Left lung (tissue), 14 donors: ENCODE measurements at places on chromosomes 4 and X. TPM values are rescaled to one million over a fixed set of nuclear protein-coding genes. Genes with fewer than 3 reads are reported as not detected.

- no peak for DNase-seq
Measured at GRCh38 chr4:163592212-163592611, 97.7 kb downstream of the TMA16 start.

GRCh38 chr4:78119698-78120097 lies 62.6 kb downstream of the FRAS1 start:
- DNase-seq, result no peak

DNA sequence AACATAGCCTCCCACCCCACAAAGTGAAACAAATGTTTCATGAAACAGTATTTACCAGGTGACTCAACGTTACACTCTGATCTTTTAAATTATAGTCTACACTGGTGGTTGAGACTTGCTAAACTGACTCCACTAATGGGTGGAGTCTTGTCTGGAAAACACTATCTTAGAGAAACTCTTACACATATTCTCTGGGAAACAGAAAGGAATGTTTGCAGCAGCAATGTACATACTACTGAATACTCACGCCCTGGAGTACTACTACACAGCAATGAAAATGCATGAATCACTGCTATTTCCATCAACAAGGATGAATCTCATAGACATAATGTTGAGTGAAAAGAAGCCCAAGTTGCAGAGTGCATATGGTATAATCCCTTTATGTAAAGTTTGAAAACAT lies 208.5 kb upstream of the IGFBP7 start:
- DNase-seq, result no peak

- DNase-seq, result no peak
Measured at GRCh38 chrX:132119821-132120515, 7.9 kb downstream of the FRMD7 start.

DNA sequence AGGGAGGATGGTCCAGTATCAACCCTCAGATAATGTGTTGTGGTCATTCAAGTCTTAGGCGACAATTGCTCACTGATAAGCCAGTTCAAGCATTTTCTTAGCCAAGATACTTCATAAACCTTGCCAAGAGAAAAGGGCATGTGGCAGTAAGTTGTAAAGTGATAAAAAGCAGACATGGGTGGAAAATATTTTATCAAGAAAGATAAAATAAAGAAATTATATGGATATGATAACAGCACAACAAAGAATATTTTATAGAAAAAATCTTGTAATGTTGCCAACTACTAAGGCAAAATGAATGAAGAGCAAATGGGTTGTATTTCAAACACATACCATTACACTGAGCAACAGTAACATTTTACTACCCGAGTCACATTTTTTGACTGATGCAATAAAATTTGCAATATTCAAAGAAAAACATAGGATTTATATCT lies 217.4 kb upstream of the PITX2 start:
- DNase-seq, result peak; percentile 42

GRCh38 chr4:137623013-137623412 lies 90.7 kb upstream of the PCDH18 start:
- DNase-seq, result no peak

- no peak for DNase-seq
Measured at GRCh38 chr4:48008021-48008596, 8.4 kb downstream of the CNGA1 start.

DNA sequence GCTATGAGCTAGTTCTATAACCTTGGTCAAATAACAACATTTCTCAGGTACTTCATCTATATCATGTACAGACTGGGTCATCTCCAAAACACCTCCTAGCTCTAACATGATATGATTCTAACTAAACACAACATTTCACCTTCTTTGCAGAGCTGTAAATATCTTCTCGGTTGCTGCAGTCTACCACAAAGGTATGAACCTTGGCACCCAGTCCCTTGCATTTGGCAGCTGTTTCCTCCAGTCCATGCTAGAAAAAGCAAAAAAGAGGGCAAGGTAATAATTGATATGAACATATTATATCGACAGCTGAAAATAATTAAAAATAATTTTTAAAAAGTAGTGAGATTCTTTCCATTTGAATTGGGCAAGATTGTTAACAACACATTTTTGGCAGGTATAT lies 8.9 kb downstream of the HSD17B11 start:
- DNase-seq, result no peak

- no peak for DNase-seq
Measured at GRCh38 chr4:150577796-150578195, 4.2 kb upstream of the MAB21L2 start.

DNA sequence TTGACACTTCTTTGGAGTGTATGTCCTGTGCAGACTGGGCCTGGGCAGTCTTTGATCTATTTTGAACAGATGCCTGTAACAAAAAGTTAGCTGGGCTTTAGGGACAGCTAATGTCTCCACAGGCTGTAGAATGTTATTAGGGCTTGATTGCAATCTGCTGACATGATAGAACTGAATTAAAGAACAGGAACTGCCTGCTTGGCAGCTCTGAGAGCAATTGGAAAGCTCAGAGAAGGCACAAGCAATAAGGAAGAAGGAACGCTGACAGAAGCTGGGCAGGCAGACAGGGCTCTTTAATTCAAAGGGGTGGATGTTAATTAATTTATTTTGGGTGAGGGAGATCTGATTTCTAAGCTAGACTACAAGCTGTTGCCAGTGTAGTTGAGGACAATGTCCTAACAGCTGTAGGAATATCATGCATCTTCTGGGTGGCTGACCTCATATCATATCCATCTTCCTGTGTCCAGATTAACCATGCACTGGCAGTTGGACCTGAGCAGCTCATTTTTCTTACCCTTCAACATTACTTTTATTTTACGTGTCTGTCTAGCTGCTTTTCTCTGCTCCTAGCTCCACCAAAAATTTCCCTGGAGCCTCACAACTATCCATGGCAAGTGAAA lies 20.7 kb upstream of the GRXCR1 start:
- DNase-seq, result no peak

Gene CENPVL1
- not detected for polyA plus RNA-seq

Gene RIPPLY1
- polyA plus RNA-seq, result 0.34 TPM

Gene SLC9B1
- polyA plus RNA-seq, result 4.0 TPM

Gene RBM46
- polyA plus RNA-seq, result not detected

Gene UNC5C
- polyA plus RNA-seq, result 42.5 TPM

Gene FHDC1
- polyA plus RNA-seq, result 11.3 TPM

Gene ADH1A
- polyA plus RNA-seq, result 15.8 TPM
